ENCODE measurements at places on chromosomes 3 and 15. TPM values are rescaled to one million over a fixed set of nuclear protein-coding genes. Genes with fewer than 3 reads are reported as not detected.

- no peak for DNase-seq
- peaks cover 18% of the 10 kb centered on the region for H3K36me3 ChIP-seq
- H3K4me1 ChIP-seq, result peaks cover 2% of the 10 kb centered on the region
- no peak overlapping the region for H3K27ac ChIP-seq
- H3K27me3 ChIP-seq, result no peaks in the 10 kb centered on the region
Measured at GRCh38 chr3:188246905-188247304, 92.9 kb downstream of the LPP start.

DNAH1 gene
- 25.7 TPM for total RNA-seq

CLRN1 gene
- not detected for total RNA-seq

DNA sequence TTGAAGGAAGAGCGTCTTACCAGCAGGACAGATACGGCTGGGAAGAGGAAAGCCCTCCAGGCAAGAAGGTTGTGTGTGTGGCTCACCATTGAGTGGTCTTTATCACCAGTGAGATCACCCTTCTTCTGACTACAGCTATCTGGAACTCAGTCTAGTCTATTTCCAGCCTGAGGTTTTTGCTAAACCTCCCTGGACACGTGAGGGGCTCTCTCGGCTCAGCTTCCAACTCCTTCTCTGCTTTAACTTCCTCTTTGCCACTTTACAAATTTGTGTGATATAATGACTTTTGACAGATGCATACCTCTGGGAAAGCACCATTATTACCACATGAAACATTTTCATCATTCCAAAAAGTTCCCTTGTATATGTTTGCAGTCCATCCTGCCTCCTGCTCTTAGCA is 15.3 kb upstream of the ROPN1 start:
- no peak overlapping the region for H3K27ac ChIP-seq
- peaks cover 40% of the 10 kb centered on the region for H3K27me3 ChIP-seq
- H3K4me1 ChIP-seq, result no peaks in the 10 kb centered on the region
- H3K36me3 ChIP-seq, result no peaks in the 10 kb centered on the region

- H3K4me3 ChIP-seq, result no peak overlapping the region
- H3K27ac ChIP-seq, result no peak overlapping the region
- no peaks in the 10 kb centered on the region for H3K27me3 ChIP-seq
- peaks cover 13% of the 10 kb centered on the region for H3K36me3 ChIP-seq
- DNase-seq, result no peak
Measured at GRCh38 chr15:77455696-77456321, 35.1 kb downstream of the HMG20A start.

DNA sequence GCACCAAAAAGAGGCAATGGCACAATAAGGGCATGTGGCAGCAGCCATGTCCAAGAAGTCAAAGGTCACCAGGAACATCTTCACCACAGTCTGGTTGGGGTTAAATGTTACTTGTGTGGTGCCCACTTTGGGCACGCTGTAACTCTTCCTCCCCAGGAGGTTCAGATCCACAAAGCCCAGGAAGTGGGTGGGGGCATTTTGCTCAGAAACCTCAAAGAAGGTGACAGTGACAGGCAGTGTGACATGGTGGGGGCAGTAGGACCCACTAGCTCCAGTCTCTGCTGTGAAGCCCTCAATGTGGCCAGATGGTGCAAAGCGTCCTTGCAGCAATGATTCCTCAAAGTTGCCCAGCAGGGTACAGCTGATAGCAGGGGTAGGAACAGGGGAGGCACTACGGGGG is 5.8 kb downstream of the ZNF80 start:
- no peak overlapping the region for H3K4me3 ChIP-seq
- no peaks in the 10 kb centered on the region for H3K27me3 ChIP-seq
- peak; percentile 30 for DNase-seq

- H3K36me3 ChIP-seq, result no peaks in the 10 kb centered on the region
- no peak overlapping the region for H3K4me3 ChIP-seq
- H3K27me3 ChIP-seq, result peaks cover 7% of the 10 kb centered on the region
- DNase-seq, result no peak
- no peaks in the 10 kb centered on the region for H3K4me1 ChIP-seq
Measured at GRCh38 chr3:24272408-24272807, 222.2 kb downstream of the THRB start.

DNA sequence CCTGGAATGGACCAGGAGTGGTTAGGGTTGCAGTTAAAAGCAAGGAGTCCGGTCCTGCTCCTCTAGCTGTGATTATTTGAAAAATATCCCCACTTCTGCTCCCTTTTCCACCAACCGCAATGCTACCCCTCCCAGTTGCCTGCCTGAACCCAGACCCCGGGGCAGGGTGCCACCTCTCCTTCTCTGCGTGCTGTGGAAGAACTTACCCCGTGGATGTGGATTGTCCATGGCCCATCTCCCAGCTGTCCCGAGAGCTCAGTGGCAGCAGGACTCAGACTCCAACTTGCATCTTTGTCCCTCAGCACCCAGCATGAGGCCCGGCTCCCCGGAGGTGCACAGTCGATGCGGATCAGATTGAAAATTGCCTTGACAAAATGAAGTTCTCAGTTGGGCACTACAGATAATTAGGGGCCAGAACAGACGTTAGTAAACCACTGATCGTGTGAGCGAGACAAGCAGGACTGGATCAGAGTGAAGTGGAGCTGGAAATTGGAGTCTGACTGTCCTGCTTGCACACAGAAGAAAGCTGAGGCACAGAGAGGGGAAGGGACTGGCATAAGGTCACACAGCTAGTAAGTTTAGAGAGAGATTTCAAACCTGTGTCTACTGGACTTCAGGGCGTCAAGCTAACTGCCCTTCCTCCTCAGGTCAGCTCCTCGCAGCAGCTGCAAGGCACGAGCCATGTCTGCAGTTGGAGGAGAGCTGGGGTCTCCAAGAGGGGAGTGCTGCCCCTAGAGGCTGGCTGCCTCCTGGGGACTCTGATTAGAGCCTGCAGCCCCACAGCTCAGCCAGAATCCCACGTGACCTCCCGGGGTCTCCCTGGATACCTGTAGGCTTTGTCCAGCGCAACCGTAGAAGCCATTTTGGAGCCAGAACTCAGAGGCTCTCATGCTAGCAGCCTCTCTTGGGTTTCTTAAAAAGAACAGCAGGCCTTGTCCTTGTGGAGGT is 14.7 kb downstream of the SLC6A1 start:
- H3K27ac ChIP-seq, result no peak overlapping the region
- H3K4me1 ChIP-seq, result no peaks in the 10 kb centered on the region
- H3K4me3 ChIP-seq, result no peak overlapping the region
- peaks cover 7% of the 10 kb centered on the region for H3K27me3 ChIP-seq
- DNase-seq, result no peak
- no peaks in the 10 kb centered on the region for H3K36me3 ChIP-seq

SNTN gene
- not detected for total RNA-seq

DNA sequence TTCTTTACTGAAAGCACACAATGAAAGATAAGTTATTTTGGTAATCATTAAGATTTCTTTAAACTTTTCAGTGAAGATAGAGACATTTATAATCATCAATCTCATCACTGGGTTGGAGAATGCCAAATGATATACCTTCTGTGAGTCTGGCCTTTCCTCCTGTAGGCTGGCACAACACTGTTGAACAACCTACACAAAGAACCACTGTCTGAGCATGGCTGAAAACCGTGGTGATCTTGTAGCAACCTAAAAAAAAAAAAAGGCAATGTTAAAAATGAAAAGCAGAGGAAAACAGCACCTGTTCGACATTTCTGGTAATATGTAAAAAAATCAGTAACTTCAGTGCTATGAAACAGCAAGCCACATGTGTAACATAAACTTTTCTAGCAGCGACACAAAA is 1.8 kb downstream of the RPS27L start:
- DNase-seq, result no peak
- H3K27ac ChIP-seq, result no peak overlapping the region
- peak overlapping the region; percentile 95 for H3K4me3 ChIP-seq
- no peaks in the 10 kb centered on the region for H3K27me3 ChIP-seq

DNA sequence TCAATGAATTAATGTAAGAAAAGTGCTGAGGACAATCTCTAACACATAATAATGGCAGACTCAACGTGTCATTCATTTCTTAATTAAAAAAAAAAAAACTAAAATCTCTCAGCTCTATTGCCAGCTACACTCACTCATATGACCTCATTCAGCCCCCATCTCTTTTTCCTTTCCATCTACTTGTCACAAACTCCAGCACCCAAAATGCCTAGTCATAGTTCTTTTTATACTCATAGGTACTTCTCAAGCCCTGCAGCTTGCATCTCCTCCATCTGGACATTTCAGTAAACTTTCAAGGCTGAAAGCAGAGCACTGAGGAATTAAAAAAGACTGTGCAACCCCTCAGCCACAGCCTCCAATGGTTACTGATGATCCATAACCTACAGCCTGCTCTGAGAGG is 109.8 kb downstream of the PLCH1 start:
- H3K36me3 ChIP-seq, result no peaks in the 10 kb centered on the region
- no peak for DNase-seq
- no peaks in the 10 kb centered on the region for H3K4me1 ChIP-seq
- H3K27ac ChIP-seq, result no peak overlapping the region
- H3K27me3 ChIP-seq, result peaks cover 4% of the 10 kb centered on the region

NPAP1 gene
- total RNA-seq, result not detected

- H3K4me1 ChIP-seq, result no peaks in the 10 kb centered on the region
- DNase-seq, result no peak
- no peaks in the 10 kb centered on the region for H3K27me3 ChIP-seq
- no peaks in the 10 kb centered on the region for H3K36me3 ChIP-seq
Measured at GRCh38 chr3:104549099-104549714, 817.5 kb upstream of the ALCAM start.

DNA sequence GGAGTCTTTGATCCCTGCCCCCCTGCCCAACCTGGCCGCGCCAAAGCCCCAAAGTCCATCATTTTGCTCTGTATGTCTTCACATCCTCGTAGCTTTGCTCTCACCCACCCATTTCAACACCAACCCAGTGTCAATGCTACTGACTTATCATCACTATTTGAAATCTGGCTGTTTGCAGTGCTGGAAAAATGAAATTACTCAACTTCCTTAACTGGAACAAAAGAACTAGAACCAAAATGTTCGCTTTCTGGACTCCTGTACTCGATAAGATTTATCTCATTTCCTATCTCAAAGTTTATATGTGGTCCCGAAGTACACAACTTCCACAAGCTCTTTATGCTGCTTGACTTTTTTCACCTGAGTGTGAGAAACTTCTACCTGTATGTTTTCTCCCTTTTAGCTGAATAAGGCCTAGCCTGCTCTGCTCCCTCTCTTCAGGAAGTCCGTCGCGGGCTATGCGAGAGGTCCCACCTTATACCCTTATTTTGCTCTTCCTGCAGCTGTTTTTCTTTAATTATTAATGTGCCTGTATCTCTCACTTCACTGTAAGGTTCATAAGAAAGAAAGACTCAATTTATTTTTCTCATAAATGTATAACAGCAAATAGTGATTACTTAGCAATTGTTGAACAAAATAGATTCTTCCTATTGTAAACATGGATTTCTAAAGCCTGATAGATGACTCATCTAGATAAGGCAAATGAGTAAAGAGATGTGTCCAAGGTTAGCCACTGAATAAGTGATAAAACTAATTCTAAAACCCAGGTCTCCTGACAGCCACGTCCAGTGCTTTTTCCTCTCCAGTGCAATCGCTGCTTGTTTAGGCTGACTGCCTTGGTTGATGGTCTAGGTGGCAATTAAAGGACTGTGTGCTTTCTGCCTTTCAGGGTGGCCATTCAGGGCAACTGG is 464.1 kb upstream of the TPRG1 start:
- peaks cover 10% of the 10 kb centered on the region for H3K36me3 ChIP-seq
- no peak overlapping the region for H3K4me3 ChIP-seq
- peaks cover 5% of the 10 kb centered on the region for H3K4me1 ChIP-seq
- no peak for DNase-seq

- no peaks in the 10 kb centered on the region for H3K27me3 ChIP-seq
- no peak overlapping the region for H3K4me3 ChIP-seq
- peaks cover 6% of the 10 kb centered on the region for H3K4me1 ChIP-seq
Measured at GRCh38 chr3:48695393-48695753, 9.7 kb upstream of the NCKIPSD start.

SELENOK gene
- 39.8 TPM for total RNA-seq

DNA sequence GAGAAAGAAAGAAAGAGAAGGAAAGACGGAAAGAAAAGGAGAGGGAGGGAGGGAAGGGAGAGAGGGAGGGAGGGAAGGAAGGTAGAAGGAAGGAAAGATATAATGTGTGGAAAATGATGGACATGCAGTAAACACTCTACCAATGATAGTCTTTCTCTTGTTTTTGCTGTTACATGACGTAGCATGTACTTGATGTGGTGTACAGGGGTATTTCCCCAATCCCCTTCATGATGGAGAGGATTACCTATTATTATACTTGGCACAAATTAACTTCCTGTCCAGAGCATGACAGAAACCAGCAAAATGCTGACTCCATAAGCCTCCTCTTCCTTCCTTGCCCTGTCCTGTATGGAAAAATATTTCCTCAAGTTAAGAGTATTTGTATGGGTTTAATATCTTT is 124.4 kb downstream of the B3GALNT1 start:
- peaks cover 3% of the 10 kb centered on the region for H3K27me3 ChIP-seq
- H3K36me3 ChIP-seq, result no peaks in the 10 kb centered on the region
- DNase-seq, result no peak

All from activated CD4-positive, alpha-beta T cell treated with anti-CD3 and anti-CD28 coated beads, Interleukin-2, amount 10 ng/mL, durations not matched to agents 7 days and 5 days (primary cell).